ENCODE measurements at places on chromosomes 2 and 18. TPM values are rescaled to one million over a fixed set of nuclear protein-coding genes. Genes with fewer than 3 reads are reported as not detected.

The RUFY4 gene
- polyA plus RNA-seq = 0.11 TPM

The ROCK1 gene
- polyA plus RNA-seq = 68.3 TPM

The TEX44 gene
- not detected for polyA plus RNA-seq

The ALPG gene
- polyA plus RNA-seq = not detected

The KIF1A gene
- polyA plus RNA-seq = 9.9 TPM

The RTN4 gene
- polyA plus RNA-seq = 297 TPM

Measured in left renal pelvis (tissue), 4 donors.